Activated naive CD4-positive, alpha-beta T cell treated with anti-CD3 and anti-CD28 coated beads, Interleukin-2, amount 10 ng/mL, durations not matched to agents 7 days and 5 days (primary cell): ENCODE measurements at places on chromosomes 7 and 10.
A peak's percentile ranks its signal among the peaks of the same experiment; 100 is the strongest.

GRCh38 chr7:151017953-151018420, 6.3 kb downstream of the ATG9B start:
- peak; percentile 86 for DNase-seq
- peaks cover 14% of the 10 kb centered on the region for H3K36me3 ChIP-seq
- peaks cover 51% of the 10 kb centered on the region for H3K27me3 ChIP-seq
- H3K4me1 ChIP-seq: peaks cover 68% of the 10 kb centered on the region
- peak overlapping the region; percentile 68 for H3K27ac ChIP-seq

- no peak overlapping the region for H3K27ac ChIP-seq
- no peaks in the 10 kb centered on the region for H3K27me3 ChIP-seq
- no peaks in the 10 kb centered on the region for H3K36me3 ChIP-seq
Observed at GRCh38 chr10:106107706-106108105, 1056.8 kb downstream of the SORCS1 start.

GRCh38 chr10:69503896-69504265, 52.6 kb downstream of the TSPAN15 start:
- DNase-seq: no peak
- H3K27me3 ChIP-seq: peaks cover 12% of the 10 kb centered on the region
- no peak overlapping the region for H3K4me3 ChIP-seq
- H3K4me1 ChIP-seq: peaks cover 15% of the 10 kb centered on the region

- H3K4me1 ChIP-seq: no peaks in the 10 kb centered on the region
- no peak for DNase-seq
- H3K36me3 ChIP-seq: no peaks in the 10 kb centered on the region
- H3K4me3 ChIP-seq: no peak overlapping the region
Observed at GRCh38 chr7:48880851-48881250, 43.5 kb upstream of the CDC14C start.

DNA sequence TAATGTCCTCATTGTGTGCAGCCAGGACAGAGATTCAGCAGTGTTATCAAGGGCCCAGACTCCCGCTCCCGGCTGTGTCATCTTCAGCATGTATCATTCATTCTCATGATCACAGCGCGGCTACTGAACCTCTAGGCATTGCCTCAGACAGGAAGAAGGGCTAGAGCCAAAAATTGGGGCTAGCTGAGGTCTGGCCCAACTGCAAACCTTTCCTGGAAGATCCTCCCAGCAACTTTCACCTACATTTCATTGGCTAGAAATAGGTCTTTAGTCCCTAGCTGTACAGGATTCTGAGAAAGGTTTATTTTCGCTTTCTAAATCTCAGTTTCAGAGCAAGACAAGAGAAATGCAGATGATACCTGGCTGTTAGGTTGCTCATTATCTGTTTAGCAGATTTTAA, 81.9 kb downstream of the CREM start:
- H3K4me3 ChIP-seq: peak overlapping the region; percentile 60
- H3K36me3 ChIP-seq: peaks cover 64% of the 10 kb centered on the region
- H3K27me3 ChIP-seq: no peaks in the 10 kb centered on the region
- H3K4me1 ChIP-seq: peaks cover 71% of the 10 kb centered on the region
- DNase-seq: peak; percentile 74
- H3K27ac ChIP-seq: peak overlapping the region; percentile 96

- H3K4me1 ChIP-seq: peaks cover 2% of the 10 kb centered on the region
- no peak overlapping the region for H3K4me3 ChIP-seq
- H3K27me3 ChIP-seq: peaks cover 10% of the 10 kb centered on the region
Observed at GRCh38 chr10:79413196-79413595, 32.2 kb downstream of the ZCCHC24 start.
